Panc1 (cell line): ENCODE measurements at places on chromosomes 7 and 10. TPM values are rescaled to one million over a fixed set of nuclear protein-coding genes. Genes with fewer than 3 reads are reported as not detected.

ICA1 gene
- 1.1 TPM for total RNA-seq

CCL24 gene
- total RNA-seq: not detected

WDFY4 gene
- 0.23 TPM for total RNA-seq

HABP2 gene
- 0.13 TPM for total RNA-seq

BZW2 gene
- 80.9 TPM for total RNA-seq

SEMA4G gene
- 4.7 TPM for total RNA-seq

CCDC3 gene
- total RNA-seq: 0.10 TPM

KIAA1549 gene
- 14.1 TPM for total RNA-seq

OGDHL gene
- total RNA-seq: 1.3 TPM

OR13A1 gene
- not detected for total RNA-seq

AGAP5 gene
- 6.6 TPM for total RNA-seq

PPP1R3C gene
- total RNA-seq: 1.2 TPM

ITGB8 gene
- total RNA-seq: 4.9 TPM

HMX3 gene
- 15.2 TPM for total RNA-seq

ITGA8 gene
- total RNA-seq: 0.18 TPM

OR2A7 gene
- 0.82 TPM for total RNA-seq

VWDE gene
- total RNA-seq: 8.5 TPM

PPP1R17 gene
- total RNA-seq: not detected

CCDC136 gene
- 1.1 TPM for total RNA-seq

EIF4H gene
- 318 TPM for total RNA-seq

FRMD4A gene
- total RNA-seq: 7.1 TPM

UCMA gene
- not detected for total RNA-seq

STK31 gene
- total RNA-seq: 1.0 TPM

PARD3 gene
- total RNA-seq: 29.8 TPM

CPA2 gene
- 0.87 TPM for total RNA-seq
